RCC 7860 (cell line): ENCODE measurements at places on chromosomes 2 and 18.
A peak's percentile ranks its signal among the peaks of the same experiment; 100 is the strongest.

- no peak for DNase-seq
Observed at GRCh38 chr2:3430172-3430571, 50.7 kb downstream of the TRAPPC12 start.

DNA sequence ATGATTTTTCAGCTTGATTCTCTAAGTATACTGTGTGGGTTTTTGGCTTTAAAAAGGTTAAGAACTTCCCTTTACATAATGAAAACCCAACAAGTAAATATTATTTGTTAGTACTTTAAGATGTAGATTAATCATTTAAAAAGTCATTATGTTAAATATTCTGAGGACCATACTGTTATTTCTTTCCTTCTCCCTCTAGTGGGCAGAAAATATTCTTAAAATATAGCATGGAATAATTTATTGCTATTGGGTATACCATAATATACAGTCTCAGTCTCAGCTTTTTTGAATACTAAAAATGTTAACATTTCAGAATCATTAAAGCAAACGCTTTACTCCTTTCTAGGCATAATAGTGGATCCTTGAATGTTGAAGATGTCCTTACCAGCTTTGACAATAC lies 28.1 kb downstream of the CAMKMT start:
- DNase-seq, result no peak

DNA sequence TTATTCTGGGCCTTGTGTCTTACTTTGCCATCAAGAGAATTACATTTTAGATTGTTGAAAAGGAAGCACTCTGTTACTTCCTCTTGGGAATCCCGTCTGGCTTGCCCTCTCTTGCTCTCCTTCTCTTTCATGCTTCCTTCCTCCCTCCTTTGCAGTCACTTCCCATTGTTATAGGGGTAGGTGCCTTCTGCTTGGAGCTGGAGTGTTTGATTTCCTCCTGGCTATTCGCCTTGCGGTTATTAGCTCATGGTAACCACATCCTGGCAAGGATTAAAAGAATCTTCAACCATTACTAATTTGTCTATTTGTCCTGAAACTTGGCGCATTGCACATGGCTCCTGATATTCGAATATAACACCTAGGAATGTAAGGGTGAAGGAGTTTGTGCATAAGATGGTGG lies 115.0 kb downstream of the CERS6 start:
- DNase-seq, result no peak

DNA sequence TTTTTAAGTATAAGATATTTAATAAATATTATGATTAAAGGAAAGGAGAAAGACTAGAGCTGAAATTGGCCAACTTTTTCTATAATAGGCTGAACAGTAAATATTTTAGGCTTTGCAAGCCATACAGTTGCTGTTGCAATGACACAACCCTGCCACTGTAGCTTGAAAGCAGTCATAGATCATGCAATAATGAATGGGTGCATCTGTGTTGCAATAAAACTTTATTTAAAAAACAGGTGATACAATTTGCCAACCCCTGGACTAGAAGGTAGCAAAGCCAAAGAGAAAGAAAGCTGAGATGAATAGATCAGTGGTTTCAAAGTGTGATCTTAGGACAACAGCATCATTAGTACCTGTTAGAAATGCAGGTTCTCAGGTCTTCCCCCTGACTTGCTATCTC lies 219.1 kb downstream of the SETBP1 start:
- no peak for DNase-seq

GRCh38 chr18:56124186-56124585 lies 514.2 kb downstream of the TXNL1 start:
- DNase-seq, result no peak

GRCh38 chr2:158903711-158904405 lies 64.6 kb upstream of the TANC1 start:
- DNase-seq, result no peak

- DNase-seq, result no peak
Observed at GRCh38 chr2:6782517-6783237, 83.0 kb downstream of the CMPK2 start.

DNA sequence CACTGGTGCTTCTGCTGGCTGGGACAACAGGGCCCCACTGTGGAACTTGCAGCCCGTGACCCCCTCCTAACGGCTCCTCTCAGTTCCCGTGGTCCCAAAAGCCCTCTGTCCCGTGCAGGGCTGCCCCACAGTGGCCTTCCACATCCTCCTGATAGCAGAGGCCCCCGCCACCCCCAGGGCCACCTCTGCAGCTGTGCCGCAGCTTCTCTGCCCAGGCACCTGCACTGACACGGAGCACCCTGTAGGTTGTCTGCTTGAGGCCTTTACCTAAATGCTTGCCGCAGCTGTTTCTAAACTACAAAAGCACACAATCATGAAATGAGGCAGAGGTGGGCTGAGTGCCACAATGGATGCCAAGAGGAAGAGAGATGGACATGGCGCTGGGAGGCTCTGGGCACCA lies 13.5 kb upstream of the GRHL1 start:
- DNase-seq, result no peak

DNA sequence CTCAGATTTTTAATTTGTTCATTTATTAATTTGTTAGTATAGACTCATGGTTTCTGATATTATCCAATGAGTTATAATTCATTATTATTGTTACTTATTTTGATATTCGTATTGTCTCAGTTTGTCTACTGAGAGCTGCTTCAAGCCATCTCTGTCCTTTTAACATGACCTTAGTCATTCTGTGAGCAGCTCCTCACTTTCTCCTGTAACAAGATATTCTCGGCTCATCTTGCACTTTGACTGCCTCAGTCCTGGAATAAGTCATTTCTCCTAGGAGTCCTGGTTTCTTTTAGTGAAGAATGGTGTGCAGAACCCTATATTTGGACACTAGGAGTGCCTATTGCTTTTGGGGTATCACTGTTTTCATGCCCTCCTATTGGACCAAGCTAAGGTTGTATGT lies 13.2 kb downstream of the ASB1 start:
- DNase-seq, result no peak

DNA sequence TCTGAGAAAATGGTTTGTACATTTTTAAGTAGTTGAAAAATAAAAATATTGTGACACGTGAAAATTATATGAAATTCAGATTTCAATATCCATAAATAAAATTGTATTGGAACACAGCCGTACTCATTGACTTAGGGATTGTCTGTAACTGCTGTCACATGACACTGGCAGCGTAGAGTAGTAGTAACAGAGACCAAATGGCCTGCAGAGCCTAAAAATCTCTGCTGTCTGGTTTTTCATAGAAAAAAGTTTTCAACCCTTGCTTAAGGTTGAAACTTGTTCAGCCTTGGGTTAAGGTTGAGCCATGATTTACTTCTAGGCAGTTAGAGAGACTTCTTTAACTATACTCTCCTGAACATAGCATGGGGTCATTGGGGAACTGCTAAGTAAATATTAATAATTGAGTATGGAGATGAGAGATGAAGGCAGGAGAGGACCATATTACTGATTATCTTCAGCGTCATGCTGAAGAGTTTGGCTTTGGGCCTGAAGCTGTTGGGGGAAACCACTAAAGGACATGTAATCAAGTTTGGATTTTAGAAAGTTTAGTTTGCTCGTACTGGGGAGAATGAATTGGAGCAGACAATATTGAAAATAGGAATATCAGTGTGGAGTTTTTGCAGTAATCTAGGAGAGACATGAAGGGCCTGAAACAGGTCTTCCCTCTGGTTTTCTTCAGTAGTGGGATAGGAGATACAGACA lies 16.2 kb downstream of the EML4 start:
- no peak for DNase-seq

GRCh38 chr2:223221139-223221835 lies 169.3 kb downstream of the KCNE4 start:
- DNase-seq, result no peak

- no peak for DNase-seq
Observed at GRCh38 chr2:54866868-54867267, 143.4 kb downstream of the EML6 start.

GRCh38 chr18:74069178-74070050 lies 78.2 kb downstream of the FBXO15 start:
- no peak for DNase-seq

- DNase-seq, result no peak
Observed at GRCh38 chr2:100924122-100924519, 78.0 kb upstream of the RPL31 start.

DNA sequence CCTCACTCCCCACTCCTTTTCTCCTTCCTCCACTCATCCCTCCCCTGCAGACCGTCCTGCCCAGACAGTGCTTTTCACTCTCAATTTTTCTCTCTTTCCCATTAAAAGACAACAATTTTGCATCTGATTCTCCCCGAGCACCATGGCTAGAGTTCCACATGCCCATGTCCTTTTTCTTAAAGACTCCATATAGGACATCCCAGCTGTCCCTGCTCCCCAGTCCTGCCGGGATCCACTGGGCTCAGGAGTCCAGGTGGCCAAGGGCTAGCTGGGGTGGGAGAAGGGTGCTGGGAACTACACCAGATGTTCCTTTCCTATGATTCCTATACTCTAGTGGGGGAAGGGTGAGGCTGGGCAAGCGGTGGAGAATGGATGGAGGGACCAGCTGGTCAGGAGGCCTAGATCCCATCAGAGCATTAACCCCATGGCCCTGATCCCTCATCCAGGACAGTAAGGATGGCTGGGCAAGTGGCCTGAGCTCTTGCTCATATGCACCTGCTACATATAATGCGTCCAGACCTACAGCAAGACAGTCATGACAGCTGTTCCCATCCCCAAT lies 52.8 kb upstream of the RMDN2 start:
- no peak for DNase-seq

GRCh38 chr2:235433860-235434259 lies 60.0 kb upstream of the AGAP1 start:
- DNase-seq, result no peak

DNA sequence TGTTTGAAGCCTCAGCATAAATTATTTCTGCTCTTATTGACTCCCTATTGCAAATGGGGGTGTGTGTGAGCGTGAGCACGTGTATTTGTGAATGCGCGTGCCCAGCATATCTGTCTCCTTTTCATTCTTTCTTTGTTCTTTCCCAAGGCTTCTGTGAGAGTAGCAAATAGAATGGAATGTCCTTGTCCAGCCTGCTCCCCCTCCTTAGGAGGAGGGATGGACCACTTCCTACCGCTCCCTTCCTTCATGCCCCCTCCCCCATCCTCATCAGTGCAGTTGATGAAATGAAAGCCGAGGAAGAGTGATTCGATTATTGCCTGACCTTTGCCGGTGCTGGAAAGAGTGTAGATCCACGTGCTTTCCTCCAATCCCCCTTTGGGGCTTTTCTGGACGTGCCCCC lies 102.0 kb downstream of the CPO start:
- DNase-seq, result no peak

- DNase-seq, result no peak
Observed at GRCh38 chr2:144548532-144549191, 28.7 kb upstream of the ZEB2 start.

- DNase-seq, result peak; percentile 8
Observed at GRCh38 chr18:52903857-52904256, 563.9 kb downstream of the DCC start.

DNA sequence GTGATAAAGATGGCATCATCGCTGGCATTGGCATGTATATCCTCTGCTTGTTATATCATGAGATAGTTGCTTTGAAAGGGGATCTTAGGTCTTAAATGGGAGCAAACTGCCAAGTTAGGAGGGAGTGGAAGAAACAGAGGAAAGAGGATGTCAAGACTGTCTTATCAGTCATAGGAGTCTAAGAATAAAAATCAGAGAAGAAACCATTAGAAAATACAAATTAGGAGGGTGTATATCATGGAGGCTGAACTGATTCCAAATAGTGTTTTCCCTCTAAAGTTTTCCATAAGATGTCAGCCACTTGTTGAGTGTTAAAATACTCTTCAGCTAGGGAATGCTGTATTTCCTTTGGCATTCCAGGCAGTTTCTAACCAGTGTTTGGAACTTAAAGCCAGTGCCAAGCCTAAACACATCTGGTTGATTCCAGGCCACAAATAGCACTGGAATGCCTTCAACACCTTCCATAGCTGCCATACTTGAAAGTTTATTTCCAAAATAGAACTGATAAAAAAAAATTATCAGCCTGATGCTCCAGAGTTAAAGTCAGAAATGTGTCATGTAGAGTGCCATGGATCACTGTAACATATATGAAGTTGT lies 129.4 kb downstream of the ZEB2 start:
- no peak for DNase-seq
